DMS79 (cell line): ENCODE measurements at places on chromosomes 5 and 9.

DNA sequence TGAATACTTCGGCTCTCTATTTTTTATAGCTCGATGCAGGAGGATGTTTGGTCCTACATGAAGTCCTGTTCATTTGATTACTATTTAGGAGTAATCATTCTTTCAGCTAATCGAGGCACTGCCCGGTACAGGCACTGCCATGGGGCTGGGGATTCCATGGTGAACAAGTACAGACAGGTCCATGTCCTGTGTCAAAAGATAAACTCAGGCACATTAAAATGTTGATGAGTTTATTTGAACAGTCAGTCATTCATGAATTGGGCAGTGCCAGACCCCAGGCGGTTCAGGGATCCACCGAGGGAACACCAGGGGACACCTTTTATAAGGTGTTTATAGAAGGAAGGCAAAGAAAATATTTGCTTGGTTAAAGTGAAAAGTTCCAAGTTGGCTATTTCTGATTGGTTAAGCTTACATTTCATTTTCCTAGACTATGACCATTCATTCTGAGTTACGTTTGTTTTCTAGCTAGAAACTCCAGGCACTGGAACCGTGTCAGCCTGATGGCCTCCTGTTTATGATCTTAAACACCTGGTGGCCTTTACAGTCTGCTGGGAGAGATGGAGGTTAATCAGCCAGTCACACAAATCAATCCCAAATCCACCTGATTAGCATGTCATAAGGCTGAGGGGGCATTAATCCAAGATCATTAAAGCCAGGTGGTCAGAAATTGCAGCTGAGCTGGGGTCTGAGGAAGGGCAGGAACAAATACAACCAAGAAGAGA lies 47.0 kb upstream of the TDRD7 start:
- DNase-seq = no peak

DNA sequence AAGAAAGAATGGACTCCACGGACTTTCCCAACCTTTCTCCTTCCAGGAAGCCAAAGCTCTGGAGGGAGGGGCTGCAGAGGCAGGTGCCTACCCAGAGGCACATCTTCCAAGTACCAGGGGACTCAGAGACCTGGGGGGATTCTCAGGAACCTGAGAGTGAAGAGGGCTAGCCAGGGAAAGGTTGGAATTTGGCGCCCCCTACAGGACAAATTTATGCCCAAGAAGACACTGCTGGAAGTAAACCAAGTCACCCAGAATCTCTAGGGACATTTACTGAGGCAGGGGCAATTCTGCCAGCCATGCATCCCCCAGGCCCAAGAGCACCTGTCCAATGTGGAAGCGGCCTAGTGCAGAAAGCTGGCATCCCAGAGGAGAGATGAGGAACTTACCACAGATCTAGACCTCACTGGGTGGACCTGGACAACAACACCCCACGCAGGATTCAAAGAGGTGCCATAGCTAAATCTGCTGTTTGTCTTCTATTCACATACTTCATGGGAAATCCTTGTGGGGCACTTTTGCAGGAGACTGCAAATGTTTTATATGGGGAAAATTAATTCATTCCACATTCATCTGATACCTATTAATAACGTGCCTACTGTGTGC lies 25.9 kb upstream of the IDNK start:
- no peak for DNase-seq

GRCh38 chr5:90387508-90387907 lies 22.0 kb downstream of the CETN3 start:
- DNase-seq = no peak

DNA sequence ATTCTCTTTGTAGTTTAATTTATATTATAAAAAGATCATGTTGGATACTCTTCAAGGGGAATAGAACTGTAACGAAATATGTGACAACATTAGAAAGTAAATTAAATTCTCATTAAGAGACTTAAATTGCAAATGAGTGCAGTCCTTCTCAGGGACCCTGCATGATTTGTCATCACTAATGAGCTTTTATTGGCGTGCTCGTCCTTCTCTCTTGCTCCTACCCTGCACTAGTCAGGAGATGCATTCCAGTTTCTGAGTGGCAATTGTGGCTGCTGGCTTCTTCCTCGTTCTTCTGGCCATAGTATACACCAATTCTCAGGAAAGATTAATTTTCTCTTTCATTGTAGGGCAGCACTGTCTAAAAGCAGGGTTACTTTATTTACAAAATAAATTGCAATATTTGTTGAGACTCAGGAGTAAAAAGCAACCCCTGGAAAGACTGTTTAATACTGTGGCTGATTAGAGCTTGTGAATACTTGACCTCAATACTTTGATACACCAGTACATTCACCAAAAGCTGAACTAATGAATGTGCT lies 376.3 kb upstream of the CHD1 start:
- DNase-seq = no peak

DNA sequence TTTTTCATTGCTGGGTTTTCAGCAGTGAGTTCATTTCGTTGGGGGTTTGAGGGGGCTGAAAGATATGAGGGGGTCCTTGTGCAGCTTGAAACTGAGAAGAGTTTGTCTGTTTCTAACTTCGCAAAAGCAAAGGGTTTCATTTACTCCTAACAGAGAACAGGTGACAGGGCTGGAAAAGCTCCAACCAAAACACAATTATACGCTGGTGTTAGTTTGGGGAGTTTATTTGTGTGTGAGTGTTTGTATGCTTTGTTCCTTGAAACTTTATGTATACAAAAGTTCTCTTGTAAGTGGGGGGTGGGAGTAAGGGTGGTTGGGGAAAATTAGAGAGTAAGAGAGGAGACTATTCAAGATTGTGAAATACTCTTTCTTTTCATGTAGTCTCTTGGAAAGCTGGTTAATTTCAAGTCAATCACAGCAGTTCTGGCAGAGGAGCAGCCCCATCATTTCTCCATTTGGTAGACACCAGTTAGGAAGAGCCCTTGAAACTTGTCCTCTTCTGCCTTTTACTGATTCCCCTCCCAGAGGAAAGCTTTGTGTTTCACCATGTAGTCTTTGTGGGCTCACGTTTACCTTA lies 881 bp downstream of the TNFAIP8 start:
- DNase-seq = no peak
